ENCODE measurements at places on chromosomes 6 and 20.
A peak's percentile ranks its signal among the peaks of the same experiment; 100 is the strongest.

GRCh38 chr6:61649845-61650244, 636.2 kb downstream of the KHDRBS2 start:
- no peak for DNase-seq

GRCh38 chr6:31086788-31087440, 25.5 kb downstream of the C6orf15 start:
- peak; percentile 70 for DNase-seq

GRCh38 chr6:118859517-118860064, 34.4 kb upstream of the ASF1A start:
- no peak for DNase-seq

DNA sequence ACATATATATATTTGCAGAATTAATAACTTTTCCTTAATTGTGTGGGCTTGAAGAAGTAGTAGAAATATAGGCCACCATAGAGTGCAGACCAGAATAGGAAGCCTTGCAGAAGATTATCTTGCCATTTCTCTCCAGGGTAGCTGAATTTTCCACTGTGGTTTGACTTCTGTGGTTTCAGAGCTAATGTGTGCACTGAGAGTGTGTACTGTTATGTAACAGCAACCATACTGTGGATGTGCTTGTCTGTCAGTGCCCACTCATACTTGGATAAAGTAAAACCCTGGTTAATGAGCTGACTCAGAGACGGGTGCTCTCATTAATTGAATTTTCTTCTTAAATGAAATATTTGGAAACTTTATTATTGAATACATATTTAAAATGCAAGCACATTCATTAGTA, 57.2 kb downstream of the CEP43 start:
- no peak for DNase-seq

- no peak for DNase-seq
These were observed 49.7 kb upstream of the ARMH2 start for GRCh38 chr6:24848461-24848860.
